GM12878 (cell line): ENCODE measurements at places on chromosomes 1 and 21.

DNA sequence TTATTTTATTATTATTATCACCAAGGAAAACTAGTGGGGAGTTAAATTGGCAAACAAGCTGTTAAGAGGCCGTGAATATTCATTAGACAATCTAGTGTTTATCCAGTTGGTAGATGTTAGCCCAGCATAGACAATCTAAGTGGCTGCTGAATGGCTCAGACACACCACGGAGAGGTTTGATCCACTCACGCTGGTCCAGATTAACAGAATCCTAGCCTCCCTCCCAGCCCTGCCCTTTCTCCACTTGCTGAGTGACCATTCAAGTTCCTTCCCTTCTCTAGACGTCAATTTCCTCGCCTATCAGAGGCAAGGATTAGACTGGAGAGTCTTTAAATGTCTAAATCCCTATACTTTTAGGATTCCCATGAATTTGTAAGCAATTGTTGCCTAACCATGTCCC is 80.1 kb downstream of the RRAGC start:
- no peak for DNase-seq

- no peak for DNase-seq
These were observed 382.5 kb upstream of the VAMP3 start for GRCh38 chr1:7388488-7389185.

DNA sequence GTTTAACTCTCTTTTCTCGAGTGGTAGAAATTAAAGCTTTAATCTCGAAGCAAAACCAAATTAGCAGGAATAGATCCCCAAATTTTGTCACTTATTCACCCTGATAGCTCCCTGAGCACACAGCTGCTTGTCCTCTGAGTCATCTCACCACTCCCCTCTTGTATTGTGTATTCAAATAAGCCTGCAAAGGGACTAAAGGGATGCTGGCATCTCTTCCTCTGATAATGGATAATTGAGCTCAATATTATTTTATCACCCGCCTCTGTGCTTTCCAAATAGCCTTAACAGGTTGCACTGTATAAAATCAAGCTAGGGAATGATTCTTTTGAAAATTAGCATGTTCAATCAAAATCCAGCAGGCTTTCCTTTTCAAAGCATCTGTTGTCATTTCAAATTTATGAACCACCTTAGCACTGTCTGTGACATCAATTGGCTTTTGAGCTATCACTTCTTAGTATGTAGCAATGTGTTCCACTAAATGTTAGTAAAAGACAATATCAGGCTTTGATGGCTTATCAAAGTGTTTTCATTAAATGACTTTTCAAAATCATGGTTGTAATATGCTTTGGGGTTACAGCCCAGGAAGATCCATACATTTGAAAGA is 561.6 kb downstream of the PLA2G4A start:
- no peak for DNase-seq

DNA sequence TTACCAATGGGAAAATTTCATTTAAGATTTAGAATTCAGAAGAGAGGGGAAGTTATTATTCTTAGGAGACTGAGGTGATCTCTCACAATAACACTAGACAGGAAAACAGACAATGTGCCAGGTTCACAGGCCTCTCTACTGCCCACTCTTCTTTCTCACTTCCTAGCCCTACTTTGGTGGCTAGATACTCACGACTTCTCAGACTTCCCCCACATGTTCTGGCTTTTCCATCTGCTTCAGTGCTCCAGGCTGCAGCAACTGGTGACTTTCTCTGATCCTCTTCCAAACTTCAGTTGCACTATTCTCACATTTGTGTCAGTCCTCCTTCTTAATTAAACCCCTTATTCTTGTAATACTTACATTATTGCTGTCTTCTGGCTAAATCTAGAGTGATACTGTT is 208.7 kb upstream of the KCTD3 start:
- DNase-seq: no peak

DNA sequence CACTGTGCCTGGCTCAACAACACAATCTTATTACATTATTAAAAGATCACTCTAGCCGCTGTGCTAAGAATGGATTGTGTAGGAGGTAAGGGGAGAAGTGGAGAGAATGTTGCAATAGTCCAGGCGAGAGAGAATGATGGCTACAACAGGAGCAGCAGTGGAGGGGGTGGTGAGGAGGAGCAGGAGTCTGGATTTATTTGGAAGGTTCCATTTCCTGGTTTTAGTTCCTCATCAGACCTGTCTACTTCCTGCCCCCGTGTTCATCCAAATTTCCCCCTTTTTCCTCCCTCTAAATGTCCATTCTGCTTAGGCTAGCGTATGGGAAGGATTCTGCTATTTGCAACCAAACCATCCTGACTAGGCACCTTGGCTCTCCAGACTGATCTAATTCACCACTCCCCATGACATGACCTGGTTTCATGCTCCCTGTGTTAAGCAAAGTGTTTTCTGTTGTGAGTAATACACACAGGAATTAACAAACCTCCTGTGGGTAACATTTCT is 35.1 kb upstream of the EYA3 start:
- DNase-seq: no peak

- no peak for DNase-seq
These were observed 453.3 kb downstream of the NUF2 start for GRCh38 chr1:163774978-163775620.

- no peak for DNase-seq
These were observed 27.9 kb downstream of the EDARADD start for GRCh38 chr1:236421850-236422516.

DNA sequence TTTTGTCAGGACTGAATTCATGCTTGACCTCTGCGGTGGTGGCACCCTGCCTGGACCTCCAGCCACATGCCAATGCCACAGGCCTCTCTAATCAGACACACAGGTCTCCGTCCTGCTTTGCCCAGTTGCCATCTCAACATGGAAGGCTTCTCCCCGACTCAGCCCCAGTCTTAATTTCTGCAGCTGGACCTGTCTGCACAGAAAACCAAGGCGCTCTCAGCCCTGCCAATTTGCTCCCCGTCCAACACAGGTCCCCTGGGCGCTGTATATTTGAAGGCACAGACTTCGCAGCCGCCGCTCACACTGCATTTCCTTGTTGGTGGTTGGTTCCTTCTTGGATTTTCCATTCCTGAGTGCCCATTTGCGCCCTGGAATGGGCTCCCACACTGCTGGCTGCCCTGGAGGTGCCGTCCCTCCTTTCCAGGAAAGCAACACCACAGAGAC is 28.0 kb upstream of the PLEKHG5 start:
- no peak for DNase-seq

DNA sequence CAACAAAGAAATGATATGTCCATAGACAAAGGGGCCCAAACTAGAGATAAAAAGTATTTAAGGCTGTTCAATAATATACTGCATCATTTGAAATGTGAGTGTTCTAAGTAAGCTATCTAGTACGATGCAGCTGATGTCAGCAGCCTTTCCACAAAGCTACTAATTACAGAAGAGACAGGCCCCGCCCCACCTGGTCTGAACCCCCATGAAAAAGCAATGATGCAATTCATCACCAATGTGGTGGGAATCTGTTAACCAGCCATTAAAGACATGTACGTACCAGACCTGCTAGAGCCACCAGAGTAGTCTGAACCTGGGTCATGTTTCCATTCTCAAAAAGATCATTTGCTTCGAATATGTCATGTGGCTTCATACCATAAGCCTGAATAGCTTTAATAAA is 25.1 kb downstream of the CNN3 start:
- DNase-seq: no peak

DNA sequence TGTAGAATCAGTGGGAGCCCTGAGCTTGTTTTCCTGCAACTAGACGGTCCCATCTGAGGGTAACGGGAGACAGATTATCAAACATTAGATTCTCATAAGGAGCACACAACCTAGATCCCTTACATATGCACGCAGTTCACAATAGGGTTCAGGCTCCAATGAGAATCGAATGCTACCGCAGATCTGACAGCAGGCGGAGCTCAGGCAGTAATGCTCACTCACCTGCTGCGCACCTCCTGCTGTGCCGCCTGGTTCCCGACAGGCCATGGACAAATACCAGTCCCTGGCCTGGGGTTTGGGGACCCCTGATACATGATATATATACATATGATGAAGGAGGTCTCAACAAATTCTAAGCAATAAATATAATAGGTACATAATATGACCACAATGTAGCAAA is 19.7 kb upstream of the SMIM12 start:
- no peak for DNase-seq

DNA sequence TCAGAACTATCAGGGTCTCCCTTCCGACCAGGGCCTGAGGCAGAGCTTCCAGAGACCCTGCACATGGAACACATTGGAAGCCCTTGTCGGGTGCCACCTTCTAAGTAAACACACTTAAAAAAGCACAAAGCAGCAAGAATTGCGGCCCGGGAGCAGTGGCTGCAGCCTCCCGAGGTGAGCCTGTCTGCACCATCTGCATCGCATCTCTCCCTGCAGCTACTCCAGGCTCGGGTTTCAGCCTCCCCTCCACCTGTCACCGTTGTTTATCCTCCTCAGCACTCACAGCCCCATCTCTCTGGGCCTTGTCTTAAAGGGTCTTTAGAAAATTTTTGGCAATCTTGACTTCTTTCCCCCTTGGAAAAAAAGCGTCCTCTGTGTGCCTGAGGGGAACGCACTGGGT is 95.1 kb upstream of the ARHGEF16 start:
- DNase-seq: no peak

GRCh38 chr1:93483200-93483599 is 35.3 kb downstream of the FNBP1L start:
- DNase-seq: no peak

GRCh38 chr1:214570442-214570841 is 19.0 kb upstream of the PTPN14 start:
- DNase-seq: no peak

- peak; percentile 7 for DNase-seq
These were observed 35.7 kb upstream of the MTR start for GRCh38 chr1:236759252-236759859.

GRCh38 chr21:34836103-34836932 is 167.5 kb downstream of the CLIC6 start:
- no peak for DNase-seq

- no peak for DNase-seq
These were observed 7.7 kb downstream of the PADI1 start for GRCh38 chr1:17212487-17213121.

DNA sequence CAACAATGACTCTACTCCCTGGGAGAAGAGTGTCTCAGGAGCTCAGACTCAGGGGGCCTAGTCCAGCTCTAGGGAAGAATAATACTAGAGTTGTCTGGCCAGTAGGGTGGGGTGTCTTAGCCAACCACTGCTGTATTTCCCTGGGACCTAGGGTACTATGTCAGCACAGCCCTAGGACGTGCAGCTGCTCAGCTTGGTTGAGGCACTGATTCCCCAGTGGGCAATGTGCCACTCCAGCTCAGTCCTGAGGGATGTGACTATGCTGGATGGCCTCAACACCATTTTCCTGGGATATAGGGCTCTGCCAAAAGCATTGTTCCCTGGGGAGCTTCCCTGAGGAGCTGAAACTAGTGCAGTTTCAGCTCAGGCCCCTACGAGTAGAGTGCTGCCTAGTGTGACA is 47.4 kb downstream of the TNN start:
- DNase-seq: no peak

DNA sequence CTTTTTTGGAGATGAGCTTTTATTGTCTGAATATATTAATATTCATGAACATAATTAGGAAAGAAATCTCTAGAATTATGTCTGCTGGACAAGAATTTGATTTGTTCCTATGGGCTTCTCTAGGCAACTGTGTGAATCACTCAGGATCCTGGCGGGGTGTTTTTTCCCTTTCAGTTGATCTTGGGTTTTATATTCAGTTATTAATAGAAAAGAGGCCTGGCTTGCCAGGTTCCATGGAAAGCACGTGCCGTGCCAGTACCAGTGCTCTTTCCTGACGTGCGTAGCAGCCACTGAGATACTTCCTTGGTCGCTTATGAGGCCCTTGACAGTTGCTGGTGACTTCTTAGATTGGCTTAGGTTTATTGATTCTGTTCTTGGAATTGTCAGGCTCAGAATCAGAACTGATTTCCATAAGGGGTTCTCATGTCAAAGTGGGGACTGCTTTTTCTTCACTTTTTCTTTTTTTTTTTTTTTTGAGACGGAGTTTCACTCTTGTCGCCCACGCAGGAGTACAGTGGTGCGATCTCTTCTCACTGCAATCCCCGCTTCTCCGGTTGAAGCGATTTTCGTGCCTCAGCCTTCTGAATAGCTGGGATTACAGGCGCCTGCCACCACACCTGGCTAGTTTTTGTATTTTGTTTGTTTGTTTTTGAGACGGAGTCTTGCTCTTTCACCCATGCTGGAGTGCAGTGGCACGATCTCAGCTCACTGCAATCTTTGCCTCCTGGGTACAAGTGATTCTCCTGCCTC is 48.7 kb upstream of the KIF1B start:
- no peak for DNase-seq

DNA sequence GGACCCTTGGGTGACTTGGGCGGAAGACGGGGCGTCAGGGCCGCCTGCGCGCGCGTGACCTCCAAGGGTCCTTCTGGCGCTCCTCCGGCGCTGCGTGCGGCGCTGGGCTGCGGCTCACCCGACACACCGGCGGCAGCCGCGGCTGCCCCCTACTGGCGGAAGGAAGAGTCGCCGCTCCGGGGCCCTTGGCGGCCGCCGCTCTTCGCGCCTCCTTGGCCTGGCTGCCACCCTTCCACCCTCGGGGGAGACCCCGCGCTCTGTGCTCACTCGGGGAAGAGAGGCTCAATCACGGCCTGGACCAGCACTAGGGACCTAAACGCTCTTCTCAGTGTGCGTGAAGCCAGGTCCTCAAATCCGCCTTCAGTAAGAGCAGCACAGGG is 89.7 kb downstream of the DMRTA2 start:
- DNase-seq: no peak

- DNase-seq: no peak
These were observed 20.2 kb downstream of the SKI start for GRCh38 chr1:2248127-2248826.

- no peak for DNase-seq
These were observed 50.8 kb downstream of the TGFBR3 start for GRCh38 chr1:91835087-91835521.

DNA sequence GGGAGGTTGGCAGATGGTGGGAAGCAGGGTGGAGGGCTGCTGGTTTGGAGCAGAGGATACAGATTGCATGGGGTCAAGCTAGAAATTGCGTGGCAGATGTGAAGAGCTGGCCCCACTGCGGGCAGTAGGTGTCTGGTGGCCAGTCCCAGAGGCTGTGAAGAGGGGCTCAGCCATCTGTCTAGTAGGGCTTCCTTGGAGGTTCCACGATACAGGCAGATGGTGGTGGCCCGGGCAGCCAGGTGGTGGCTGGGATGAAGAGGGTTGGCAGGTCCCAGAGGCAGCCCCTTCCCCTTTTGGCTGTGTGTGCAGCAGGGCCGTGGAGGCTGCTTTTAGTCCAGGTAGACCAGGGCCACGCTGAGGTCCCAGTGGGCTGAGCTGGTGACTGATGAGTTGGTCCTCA is 16.6 kb downstream of the PSEN2 start:
- no peak for DNase-seq

GRCh38 chr1:3625151-3625907 is 514 bp downstream of the TPRG1L start:
- no peak for DNase-seq

- DNase-seq: no peak
These were observed 9.0 kb upstream of the TBX19 start for GRCh38 chr1:168271636-168272035.
